ENCODE measurements at places on chromosomes 4 and X. TPM values are rescaled to one million over a fixed set of nuclear protein-coding genes. Genes with fewer than 3 reads are reported as not detected.

Gene TLR2
- total RNA-seq = 1.3 TPM

Gene TMEM144
- total RNA-seq = 7.9 TPM

Gene PNMA3
- total RNA-seq = not detected

DNA sequence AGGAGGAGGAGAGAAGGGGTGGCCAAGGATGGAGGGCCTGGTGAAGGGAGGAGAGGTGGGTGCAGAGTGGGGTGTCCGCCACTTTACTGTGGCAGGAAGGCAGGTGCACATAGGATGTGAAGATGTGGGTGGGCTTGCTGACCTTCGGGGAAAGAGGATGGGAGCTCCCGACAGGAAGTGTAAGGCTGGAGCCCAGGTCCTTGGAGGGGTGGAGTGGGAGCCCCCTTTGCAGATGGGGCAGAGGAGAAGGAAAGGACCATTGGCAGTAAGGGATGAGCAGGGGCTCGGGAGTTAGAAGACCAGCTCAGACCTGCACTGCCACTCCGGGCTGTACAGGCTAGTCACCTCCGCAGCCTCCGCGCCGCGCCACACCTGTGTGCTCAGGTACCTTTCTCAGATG is 89.5 kb downstream of the EVC start:
- DNase-seq = no peak

Gene F8A2
- not detected for total RNA-seq

- no peak for DNase-seq
Observed at GRCh38 chr4:153387981-153388380, 43.5 kb downstream of the MND1 start.

Gene BEX2
- 0.57 TPM for total RNA-seq

GRCh38 chrX:46461660-46462191 is 83.5 kb downstream of the ZNF674 start:
- DNase-seq = no peak

Gene ZDHHC15
- 3.6 TPM for total RNA-seq

GRCh38 chrX:68421636-68422035 is 11.7 kb downstream of the OPHN1 start:
- DNase-seq = peak; percentile 10

- peak; percentile 27 for DNase-seq
Observed at GRCh38 chrX:130395341-130395740, 6.4 kb upstream of the RBMX2 start.

Data from LHCN-M2 (cell line).